ENCODE measurements at places on chromosomes 1 and 21. TPM values are rescaled to one million over a fixed set of nuclear protein-coding genes. Genes with fewer than 3 reads are reported as not detected.

GRCh38 chr1:182848736-182849135 is 9.6 kb downstream of the DHX9 start:
- no peak for DNase-seq
- no peak overlapping the region for H3K27ac ChIP-seq
- peaks cover 80% of the 10 kb centered on the region for H3K36me3 ChIP-seq
- H3K4me1 ChIP-seq, result peaks cover 43% of the 10 kb centered on the region
- H3K4me3 ChIP-seq, result no peak overlapping the region

DNA sequence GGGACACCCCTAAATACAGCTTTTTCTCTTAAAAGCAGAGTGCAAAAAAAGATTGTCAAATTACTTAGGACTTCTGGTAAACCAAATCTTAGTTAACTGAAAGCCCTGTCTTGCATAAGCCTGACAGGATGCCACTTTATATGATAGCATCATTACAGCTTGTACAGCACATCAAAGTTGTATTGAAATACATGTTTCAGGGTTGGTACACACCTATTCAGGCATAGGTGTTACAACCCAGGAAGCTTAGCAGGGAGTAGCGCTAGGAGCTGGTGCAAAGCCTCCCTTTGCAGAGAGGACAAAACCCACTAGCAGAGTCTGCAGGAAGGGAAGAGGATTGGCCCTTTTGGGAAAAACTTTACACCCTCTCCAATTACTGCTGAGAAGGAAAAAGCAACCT is 258.9 kb upstream of the SGIP1 start:
- no peaks in the 10 kb centered on the region for H3K27me3 ChIP-seq
- H3K27ac ChIP-seq, result peak overlapping the region; percentile 61
- H3K4me1 ChIP-seq, result peaks cover 88% of the 10 kb centered on the region
- no peaks in the 10 kb centered on the region for H3K36me3 ChIP-seq
- H3K4me3 ChIP-seq, result peak overlapping the region; percentile 25

DNA sequence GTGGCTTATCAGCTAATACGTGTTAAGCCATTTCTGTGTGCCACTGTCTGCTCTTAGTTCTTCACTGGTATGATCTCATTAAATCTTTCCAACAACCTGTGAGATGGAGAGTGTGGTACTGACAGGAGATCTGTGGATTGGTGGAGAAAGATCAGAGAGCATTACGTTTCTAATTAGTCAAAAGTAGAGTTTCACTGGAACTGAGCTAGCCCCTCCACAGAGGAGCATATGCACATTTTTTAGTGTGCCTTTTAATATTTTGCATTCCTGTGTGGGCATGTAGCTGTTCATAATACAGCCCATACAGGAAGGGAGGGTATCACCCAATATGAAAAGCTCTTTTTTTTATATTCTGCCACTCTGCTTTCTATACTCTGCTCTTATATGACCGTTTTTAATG is 31.6 kb downstream of the UTS2 start:
- H3K4me3 ChIP-seq, result no peak overlapping the region
- no peaks in the 10 kb centered on the region for H3K36me3 ChIP-seq
- no peak overlapping the region for H3K27ac ChIP-seq
- no peak for DNase-seq
- H3K27me3 ChIP-seq, result no peaks in the 10 kb centered on the region

- DNase-seq, result no peak
- no peaks in the 10 kb centered on the region for H3K4me1 ChIP-seq
- no peak overlapping the region for H3K27ac ChIP-seq
- no peaks in the 10 kb centered on the region for H3K27me3 ChIP-seq
- no peak overlapping the region for H3K4me3 ChIP-seq
Measured at GRCh38 chr21:39805983-39806382, 61.0 kb downstream of the IGSF5 start.

- H3K36me3 ChIP-seq, result no peaks in the 10 kb centered on the region
- H3K27ac ChIP-seq, result no peak overlapping the region
- no peak overlapping the region for H3K4me3 ChIP-seq
- DNase-seq, result no peak
- H3K4me1 ChIP-seq, result peaks cover 17% of the 10 kb centered on the region
- no peaks in the 10 kb centered on the region for H3K27me3 ChIP-seq
Measured at GRCh38 chr1:184906761-184907160, 67.5 kb downstream of the NIBAN1 start.

- H3K4me3 ChIP-seq, result no peak overlapping the region
- no peaks in the 10 kb centered on the region for H3K36me3 ChIP-seq
Measured at GRCh38 chr1:118821801-118822200, 166.3 kb downstream of the TBX15 start.

GRCh38 chr1:218585511-218586184 is 240.5 kb downstream of the TGFB2 start:
- no peaks in the 10 kb centered on the region for H3K4me1 ChIP-seq
- no peak overlapping the region for H3K27ac ChIP-seq
- no peaks in the 10 kb centered on the region for H3K27me3 ChIP-seq
- no peak overlapping the region for H3K4me3 ChIP-seq

GRCh38 chr21:42983869-42984268 is 9.5 kb downstream of the PKNOX1 start:
- DNase-seq, result no peak
- H3K4me3 ChIP-seq, result no peak overlapping the region
- peaks cover 12% of the 10 kb centered on the region for H3K4me1 ChIP-seq
- H3K27me3 ChIP-seq, result no peaks in the 10 kb centered on the region
- no peaks in the 10 kb centered on the region for H3K36me3 ChIP-seq

- no peak for DNase-seq
- no peaks in the 10 kb centered on the region for H3K36me3 ChIP-seq
- H3K27ac ChIP-seq, result no peak overlapping the region
- H3K27me3 ChIP-seq, result no peaks in the 10 kb centered on the region
Measured at GRCh38 chr1:58390091-58390490, 156.4 kb downstream of the OMA1 start.

DNA sequence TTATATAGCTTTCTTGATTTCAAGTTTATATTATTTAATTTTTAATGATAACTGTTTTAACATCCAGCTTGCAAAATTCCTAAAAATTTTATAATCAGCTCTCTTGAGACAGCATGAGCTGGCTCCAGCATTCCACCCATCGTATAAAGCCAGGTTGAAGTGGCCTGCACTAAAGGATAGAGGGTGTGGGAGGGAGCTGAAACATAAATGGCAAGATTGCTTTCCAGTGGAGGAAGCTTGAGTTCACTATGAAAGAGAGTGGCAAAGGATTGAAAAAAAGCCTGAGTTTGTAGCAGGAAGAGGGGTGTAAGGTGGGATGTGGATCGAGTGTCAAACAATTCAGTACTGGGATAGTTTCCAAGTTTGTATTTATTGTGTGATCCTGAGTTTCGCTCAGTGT is 48.5 kb upstream of the ZNF644 start:
- H3K36me3 ChIP-seq, result no peaks in the 10 kb centered on the region
- H3K4me1 ChIP-seq, result no peaks in the 10 kb centered on the region
- H3K27me3 ChIP-seq, result no peaks in the 10 kb centered on the region
- no peak overlapping the region for H3K4me3 ChIP-seq

- no peak overlapping the region for H3K27ac ChIP-seq
- DNase-seq, result no peak
- H3K4me1 ChIP-seq, result no peaks in the 10 kb centered on the region
- no peak overlapping the region for H3K4me3 ChIP-seq
- no peaks in the 10 kb centered on the region for H3K27me3 ChIP-seq
- no peaks in the 10 kb centered on the region for H3K36me3 ChIP-seq
Measured at GRCh38 chr1:18747671-18748070, 111.8 kb downstream of the TAS1R2 start.

- H3K27ac ChIP-seq, result no peak overlapping the region
- peaks cover 5% of the 10 kb centered on the region for H3K4me1 ChIP-seq
- H3K36me3 ChIP-seq, result no peaks in the 10 kb centered on the region
- H3K27me3 ChIP-seq, result no peaks in the 10 kb centered on the region
- H3K4me3 ChIP-seq, result no peak overlapping the region
Measured at GRCh38 chr1:58395355-58395754, 151.2 kb downstream of the OMA1 start.

- H3K27me3 ChIP-seq, result no peaks in the 10 kb centered on the region
- H3K4me1 ChIP-seq, result no peaks in the 10 kb centered on the region
- no peak for DNase-seq
- H3K27ac ChIP-seq, result no peak overlapping the region
- no peak overlapping the region for H3K4me3 ChIP-seq
- H3K36me3 ChIP-seq, result no peaks in the 10 kb centered on the region
Measured at GRCh38 chr1:69888657-69889056, 316.7 kb downstream of the LRRC40 start.

DNA sequence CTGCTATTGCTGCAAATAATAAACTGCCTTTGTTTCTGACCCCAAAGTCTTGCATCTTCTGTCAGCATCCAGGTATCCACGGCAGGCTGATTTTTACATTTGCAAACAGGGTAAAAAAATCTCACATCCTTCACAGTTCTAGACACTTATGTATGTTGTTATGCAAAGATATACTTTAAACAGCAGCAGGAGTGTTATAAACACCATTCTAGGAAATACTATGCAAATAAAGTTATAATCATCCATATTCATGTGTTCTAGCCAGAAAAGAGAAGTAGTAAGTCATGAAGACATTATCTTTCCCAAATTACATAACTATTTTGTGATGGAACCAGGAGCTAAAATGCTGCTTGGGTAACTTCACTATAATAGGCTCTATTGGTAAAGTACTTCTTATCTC is 534.2 kb downstream of the LTN1 start:
- H3K4me3 ChIP-seq, result no peak overlapping the region
- H3K27ac ChIP-seq, result no peak overlapping the region
- no peaks in the 10 kb centered on the region for H3K27me3 ChIP-seq
- no peaks in the 10 kb centered on the region for H3K36me3 ChIP-seq
- H3K4me1 ChIP-seq, result no peaks in the 10 kb centered on the region

DNA sequence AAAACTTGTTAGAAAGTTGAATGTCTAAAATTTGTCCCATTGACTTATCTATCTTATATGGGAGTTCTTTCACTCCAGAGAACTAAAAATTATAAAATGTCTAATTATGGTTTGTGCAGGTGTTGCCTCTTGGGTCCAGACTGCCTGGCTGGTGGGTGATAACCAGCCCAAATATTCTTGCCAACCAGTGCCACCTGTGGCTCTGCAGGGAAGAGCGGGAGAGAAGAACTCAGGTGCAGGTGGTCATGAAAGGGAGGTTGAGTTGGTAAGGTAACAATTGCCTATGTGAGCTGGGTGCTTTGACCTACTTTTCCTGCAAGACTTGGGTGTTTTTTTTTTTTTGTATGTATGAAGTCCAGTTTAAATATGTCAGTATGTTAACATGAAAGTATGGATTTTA is 10.2 kb downstream of the RPS6KC1 start:
- H3K4me1 ChIP-seq, result no peaks in the 10 kb centered on the region
- no peaks in the 10 kb centered on the region for H3K27me3 ChIP-seq
- H3K27ac ChIP-seq, result no peak overlapping the region
- no peak overlapping the region for H3K4me3 ChIP-seq
- no peaks in the 10 kb centered on the region for H3K36me3 ChIP-seq
- DNase-seq, result no peak

DNA sequence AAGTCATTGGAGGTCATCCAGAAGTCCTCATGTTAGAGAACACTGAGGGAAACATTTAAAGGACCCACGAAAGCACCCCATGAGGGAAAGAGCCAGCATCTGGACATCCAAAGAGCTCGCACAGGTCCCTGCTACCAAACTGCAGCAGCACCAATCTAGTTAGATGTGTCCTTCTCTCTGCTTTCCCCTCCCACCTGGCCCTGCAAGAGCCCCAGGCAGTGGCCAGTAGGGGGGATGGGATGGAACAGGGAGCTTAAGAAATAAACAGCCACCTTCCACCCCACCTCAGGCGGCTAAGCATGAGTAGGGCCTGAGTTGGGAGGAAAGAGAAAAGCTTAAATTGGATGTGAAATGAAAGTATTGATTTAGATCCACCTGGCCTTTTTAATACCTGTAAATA is 175.9 kb upstream of the KCND3 start:
- no peaks in the 10 kb centered on the region for H3K36me3 ChIP-seq
- no peak overlapping the region for H3K4me3 ChIP-seq
- no peak for DNase-seq

DNA sequence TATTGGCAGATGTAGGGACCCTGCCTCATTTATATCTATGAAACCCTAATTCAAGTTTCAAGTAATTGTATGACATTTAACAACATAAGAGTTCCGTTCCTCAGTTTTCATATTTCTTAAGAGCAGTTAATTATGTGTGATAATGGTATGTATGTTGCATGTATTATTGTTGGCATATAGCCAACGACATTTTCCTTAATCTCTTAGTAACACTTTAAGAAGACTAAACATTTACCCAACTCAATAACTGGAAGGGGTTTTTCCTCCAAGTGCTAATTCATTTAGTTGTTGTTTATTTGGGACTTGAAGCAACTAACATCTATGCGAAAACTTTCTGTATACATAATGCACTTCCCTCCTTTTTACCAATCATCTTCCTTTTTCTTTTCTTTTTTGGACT is 1.5 kb upstream of the RALGPS2 start:
- H3K4me1 ChIP-seq, result peaks cover 14% of the 10 kb centered on the region
- no peak overlapping the region for H3K27ac ChIP-seq
- no peaks in the 10 kb centered on the region for H3K36me3 ChIP-seq
- no peaks in the 10 kb centered on the region for H3K27me3 ChIP-seq
- no peak overlapping the region for H3K4me3 ChIP-seq

GRCh38 chr1:207964195-207964966 is 53.5 kb upstream of the CD34 start:
- H3K27me3 ChIP-seq, result peaks cover 11% of the 10 kb centered on the region
- no peak overlapping the region for H3K4me3 ChIP-seq
- H3K27ac ChIP-seq, result no peak overlapping the region
- no peaks in the 10 kb centered on the region for H3K36me3 ChIP-seq
- H3K4me1 ChIP-seq, result peaks cover 16% of the 10 kb centered on the region

The PGLYRP3 gene
- not detected for total RNA-seq

The PDC gene
- not detected for total RNA-seq

The KCND3 gene
- not detected for total RNA-seq

The KRTAP19-1 gene
- not detected for total RNA-seq

The PTPN22 gene
- 33.7 TPM for total RNA-seq

The CELA2B gene
- not detected for total RNA-seq

The WNT3A gene
- total RNA-seq, result not detected
